ENCODE measurements at places on chromosomes 3 and 15.

DNA sequence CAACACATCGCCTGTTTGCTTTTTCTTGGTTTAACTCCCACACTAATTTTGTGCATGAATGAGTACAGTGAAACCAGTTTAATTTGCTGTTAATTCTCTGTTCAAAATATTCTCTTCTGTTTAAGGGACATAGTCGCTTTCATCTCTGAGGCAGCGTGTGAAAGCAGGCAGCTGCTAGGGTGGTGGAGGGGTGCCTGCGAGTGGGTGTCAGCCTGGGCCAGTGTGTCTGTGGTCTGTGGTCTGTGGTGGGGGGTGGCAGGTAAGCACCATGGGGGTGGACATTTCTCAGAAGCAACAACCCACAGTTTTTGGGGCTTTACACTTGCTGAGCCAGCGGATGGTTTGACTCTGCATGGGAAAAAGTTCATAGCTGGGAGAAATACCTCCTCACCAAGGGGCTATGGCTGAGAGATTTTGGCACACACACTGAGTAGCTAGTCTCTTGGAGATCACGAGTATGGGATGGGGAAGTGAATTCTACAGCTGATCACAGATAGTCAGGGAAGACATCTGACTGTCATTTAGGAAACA lies 109.2 kb downstream of the EPHB1 start:
- peak; percentile 66 for DNase-seq

DNA sequence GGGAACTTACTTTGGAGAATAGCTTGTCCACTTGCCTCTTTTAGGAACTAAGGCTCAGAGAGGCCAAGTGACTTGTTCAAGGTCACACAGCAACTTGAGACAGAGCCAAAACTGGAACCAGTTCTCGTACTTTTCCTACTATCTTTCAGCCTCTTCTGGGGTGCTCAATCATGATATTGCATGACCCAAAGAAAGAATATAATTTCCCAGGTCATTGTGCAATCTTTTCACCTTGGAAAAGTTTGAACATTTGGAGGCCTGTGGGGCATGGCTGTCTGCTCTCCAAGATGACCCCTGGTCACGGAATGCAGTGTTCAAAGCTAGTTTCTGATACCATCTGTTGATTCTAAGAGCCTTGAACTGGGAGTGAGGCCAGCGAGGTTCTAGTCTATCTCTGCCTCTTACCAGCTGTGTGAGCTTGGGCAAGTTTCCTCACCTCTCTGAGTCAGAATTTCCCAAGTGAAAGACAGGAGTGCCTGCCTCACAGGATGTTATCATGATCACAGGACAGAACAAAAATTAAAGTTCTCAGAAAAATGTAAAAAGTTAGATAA lies 89.7 kb downstream of the BDH1 start:
- no peak for DNase-seq

GRCh38 chr3:56952061-56952460 lies 108.4 kb upstream of the SPATA12 start:
- DNase-seq: no peak

DNA sequence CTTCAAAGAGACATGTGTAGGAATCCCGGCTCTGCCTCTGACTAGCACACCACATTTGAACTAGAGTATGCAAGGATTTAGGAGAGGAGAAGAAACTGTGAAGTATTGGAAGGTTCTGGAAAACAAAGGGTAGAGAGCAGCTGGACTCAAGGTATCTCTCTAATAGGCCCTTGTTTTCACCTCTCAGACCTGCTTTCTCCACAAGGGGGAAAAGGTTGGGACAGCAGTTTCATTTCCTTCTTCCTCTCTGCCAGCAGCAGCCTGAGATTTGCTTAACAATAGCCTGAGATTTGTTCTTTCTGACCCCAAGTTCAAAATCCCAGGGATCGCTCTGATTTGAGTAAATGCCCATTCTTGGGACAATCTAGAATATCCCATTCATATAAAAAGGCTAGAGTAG lies 430.6 kb upstream of the MCTP2 start:
- no peak for DNase-seq

GRCh38 chr15:69679623-69680228 lies 227.1 kb downstream of the RPLP1 start:
- DNase-seq: no peak

- no peak for DNase-seq
Measured at GRCh38 chr15:29123991-29124390, 145.6 kb downstream of the NSMCE3 start.

- DNase-seq: no peak
Measured at GRCh38 chr15:74463634-74464033, 2.7 kb upstream of the UBL7 start.

- DNase-seq: no peak
Measured at GRCh38 chr3:56823421-56823926, 21.7 kb upstream of the ARHGEF3 start.

DNA sequence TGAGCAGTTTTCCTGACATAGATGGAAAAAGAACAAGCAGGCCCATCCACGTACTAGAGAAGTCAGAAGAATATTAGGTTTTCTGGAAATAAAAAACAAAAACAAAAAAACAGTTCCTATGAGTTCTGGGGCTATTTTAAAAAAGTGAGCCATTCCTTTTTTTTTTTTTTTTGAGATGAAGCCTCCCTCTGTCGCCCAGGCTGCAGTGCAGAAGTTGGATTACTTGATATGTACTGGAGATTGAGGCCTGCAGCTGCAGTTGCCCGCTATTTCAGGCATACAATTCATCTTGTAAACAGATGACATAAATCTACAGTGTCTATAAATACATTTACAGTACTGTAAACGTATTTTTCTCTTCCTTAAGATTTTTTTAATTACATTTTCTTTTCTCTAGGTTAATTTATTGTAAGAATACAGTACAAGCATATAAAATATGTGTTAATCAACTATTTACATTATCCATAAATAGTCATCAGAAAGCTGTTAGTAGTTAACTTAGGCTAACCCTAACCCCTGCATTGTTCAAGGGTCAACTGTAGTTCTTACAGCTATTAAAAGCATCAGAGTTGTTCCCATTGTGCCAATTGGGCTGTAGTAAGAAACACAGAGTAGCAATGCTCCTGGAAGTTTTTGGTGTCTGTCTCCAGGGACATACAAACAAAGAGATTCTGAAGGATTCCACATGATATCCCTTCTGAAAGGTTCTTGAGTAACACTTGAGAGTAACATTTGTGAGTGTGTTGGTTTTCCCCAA lies 11.2 kb upstream of the ACTL6A start:
- no peak for DNase-seq

- DNase-seq: no peak
Measured at GRCh38 chr3:11610044-11610671, 33.6 kb downstream of the VGLL4 start.

DNA sequence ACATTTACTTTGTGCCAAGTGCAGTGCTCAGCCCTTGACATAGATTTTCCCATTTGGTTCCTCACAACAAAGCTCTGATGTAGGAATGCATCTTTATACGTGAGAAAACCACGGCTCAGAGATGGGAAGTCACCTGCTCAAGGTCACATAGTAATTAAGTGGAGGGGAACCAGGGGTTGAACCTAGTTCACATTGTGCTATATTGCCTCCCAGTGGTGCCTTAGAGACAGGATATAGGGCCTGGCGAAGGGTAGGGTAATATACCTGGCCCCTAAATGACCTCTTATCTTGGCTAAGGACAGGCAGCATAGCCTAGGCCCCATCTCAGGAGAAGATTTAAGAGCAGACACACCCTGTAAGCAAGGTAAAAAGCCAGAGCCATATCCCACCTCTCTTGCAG lies 71.5 kb downstream of the FOXP1 start:
- no peak for DNase-seq

DNA sequence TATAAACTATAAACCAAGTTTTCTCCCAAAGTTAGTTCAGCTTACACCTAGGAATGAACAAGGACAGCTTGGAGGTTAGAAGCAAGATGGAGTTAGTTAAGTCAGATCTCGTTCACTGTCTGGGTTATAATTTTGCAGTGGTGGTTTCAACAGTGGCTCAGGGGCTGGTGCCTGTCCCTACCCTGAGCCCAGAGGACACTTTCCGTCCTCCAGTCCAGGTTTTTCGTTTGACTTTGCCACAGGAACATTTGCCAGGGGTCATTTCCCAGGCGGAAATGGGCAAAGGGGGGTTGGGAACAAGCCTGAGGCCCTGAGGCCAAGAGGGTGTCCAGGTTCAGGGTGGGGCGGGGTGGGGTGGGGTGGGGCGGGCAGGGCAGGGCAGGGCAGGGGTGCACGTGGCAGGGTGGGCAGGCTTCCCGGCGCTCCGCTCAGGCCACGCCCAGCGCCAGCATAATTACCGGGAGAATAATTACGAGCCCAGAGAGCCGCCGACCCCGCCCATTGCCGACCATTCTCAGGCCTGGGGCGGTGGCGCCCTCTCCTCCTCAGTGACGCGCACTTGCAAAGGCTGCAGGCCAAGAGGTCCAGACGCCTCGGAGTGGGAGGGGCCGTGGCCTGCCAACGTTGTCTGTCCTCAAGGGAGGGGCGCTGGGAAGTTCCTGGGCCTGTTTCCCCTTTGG lies 70.4 kb downstream of the KLF13 start:
- no peak for DNase-seq

DNA sequence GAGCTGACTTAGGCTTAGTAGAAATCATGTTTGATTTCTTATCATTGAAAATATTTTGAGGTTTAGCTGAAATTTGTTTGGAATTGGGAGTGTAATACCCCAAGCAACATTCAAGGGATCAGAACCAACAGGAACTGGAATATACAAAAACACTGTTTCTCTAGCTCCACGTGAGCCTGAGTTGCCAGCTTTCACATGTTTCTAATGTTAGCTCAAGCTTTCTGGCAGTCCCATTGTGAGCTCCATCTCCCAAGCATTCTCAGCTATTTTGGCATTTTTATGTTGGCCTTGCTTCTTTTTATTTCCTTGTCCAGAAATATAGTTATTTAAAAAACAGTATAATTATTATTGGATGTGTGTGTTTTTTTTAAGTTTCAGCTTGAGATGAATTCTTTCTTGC lies 427.1 kb upstream of the DPH6 start:
- no peak for DNase-seq

- DNase-seq: no peak
Measured at GRCh38 chr3:124588794-124589193, 141.5 kb upstream of the UMPS start.

DNA sequence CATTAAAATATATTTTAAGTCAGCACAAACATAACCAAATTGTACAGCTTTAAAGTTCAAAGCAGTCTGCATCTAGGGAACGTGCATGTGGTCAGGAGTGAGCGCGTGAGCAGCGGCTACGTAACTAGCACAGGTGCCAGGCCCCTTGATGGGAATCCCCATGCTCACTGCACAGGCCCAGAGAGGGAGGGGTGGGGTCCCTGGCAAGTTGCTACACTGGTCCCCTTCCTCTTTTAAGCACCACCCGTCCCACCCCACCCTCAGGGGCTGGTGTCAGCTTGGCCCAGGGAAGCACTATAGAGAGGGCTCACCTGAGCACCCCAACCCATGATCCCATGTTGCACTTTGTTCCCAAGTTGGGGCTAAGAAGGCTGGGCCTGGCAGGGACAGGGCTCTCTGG lies 835 bp upstream of the GMPPB start:
- no peak for DNase-seq

- DNase-seq: no peak
Measured at GRCh38 chr3:13054341-13055285, 18.6 kb downstream of the IQSEC1 start.

DNA sequence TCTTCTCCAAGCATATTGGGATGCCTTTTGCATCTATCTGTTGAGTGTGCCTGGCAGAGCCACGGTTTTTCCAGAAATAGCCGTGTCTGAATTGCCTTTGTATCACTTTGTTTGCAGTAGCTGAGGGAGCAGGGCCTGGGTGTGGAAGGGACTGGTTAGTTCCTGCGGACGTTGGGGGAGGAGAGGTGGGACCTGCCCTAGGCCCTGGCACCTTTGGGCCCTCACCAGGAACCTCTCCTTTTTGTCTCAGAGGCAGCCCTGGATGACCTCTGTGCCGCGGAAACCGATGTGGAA lies 18.6 kb downstream of the ATRIP start:
- no peak for DNase-seq

- no peak for DNase-seq
Measured at GRCh38 chr3:50015918-50016317, 72.8 kb upstream of the RBM5 start.

DNA sequence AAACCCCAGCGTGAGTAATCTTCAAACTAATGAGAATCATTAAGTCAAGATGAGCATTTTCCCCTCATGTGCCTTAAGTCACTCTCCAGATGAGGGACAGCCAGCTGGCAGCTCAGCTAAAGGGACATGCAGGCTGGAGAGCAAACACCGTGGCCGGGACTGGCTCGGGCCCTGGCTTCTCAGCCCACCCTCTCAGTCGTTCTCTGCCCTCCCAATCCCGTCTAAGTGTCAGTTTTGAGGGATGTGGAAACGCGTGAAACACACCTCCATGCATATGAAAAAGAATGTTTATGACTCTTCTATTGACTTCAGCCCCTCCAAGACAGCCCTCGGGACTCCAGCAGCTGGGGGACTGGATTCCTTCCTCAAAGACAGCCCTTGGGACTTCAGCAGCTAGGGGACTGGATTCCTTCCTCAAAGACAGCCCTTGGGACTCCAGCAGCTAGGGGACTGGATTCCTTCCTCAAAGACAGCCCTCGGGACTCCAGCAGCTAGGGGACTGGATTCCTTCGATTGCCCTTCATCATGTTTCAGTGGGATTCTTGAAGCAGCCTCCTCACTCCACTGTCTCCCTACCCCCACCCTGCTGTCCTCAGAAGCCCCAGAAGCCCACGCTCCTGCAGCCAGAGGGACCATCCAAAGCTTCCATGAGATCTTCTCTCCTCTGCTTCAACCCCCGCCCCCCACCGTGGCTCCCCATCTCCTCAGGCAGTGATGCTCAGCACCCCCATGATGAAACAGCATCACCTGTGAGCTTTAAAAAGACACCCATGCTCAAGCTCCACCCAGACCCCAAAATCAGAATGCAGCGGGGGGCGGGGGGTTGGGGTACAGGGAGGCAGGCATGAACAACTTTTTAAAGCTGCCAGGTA lies 228.9 kb downstream of the XXYLT1 start:
- DNase-seq: no peak

GRCh38 chr15:37031198-37031597 lies 69.2 kb downstream of the MEIS2 start:
- no peak for DNase-seq

GRCh38 chr3:101026881-101027280 lies 33.7 kb upstream of the ABI3BP start:
- no peak for DNase-seq

DNA sequence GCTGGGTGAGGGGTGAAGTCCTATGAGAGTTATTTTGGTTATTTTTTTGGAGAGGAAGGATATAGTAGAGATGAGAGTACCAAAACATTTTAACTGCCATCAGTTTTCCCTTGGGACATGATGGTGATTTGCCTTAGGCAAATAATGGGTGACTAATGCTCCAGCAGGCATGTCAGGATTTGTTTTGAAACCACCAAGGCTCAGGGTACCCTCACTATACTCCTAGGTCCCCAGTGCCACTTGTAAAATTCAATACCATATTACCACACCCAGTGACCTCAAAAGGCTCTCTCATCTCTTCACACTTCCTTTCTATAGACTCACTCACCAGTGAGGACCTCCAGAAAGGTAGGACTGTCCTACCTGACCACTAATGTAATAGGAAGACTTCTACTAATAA lies 83.6 kb downstream of the WDR72 start:
- no peak for DNase-seq

DNA sequence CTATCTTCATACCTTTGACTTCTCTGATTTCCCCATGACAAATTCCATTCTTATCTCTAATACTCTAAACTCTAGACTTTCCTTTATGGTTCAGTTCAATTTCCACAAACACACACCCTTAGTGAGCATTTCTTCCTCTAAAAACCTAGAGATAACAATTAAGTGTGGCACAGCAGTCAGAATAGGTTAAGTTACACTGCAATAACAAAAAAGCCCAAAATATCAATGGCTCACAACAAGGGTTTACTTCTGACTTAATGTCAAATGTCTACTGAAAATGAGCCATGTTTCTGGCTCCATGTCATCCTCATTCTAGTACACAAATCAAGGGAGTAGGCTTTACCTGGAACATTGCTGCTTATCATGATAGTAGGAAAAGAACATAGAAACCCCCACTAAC lies 123.8 kb downstream of the TAFA4 start:
- no peak for DNase-seq

Data from kidney glomerular epithelial cell (primary cell).